ENCODE measurements at places on chromosomes 6 and 20.

- no peak for DNase-seq
Observed at GRCh38 chr6:16162003-16162402, 33.1 kb downstream of the MYLIP start.

DNA sequence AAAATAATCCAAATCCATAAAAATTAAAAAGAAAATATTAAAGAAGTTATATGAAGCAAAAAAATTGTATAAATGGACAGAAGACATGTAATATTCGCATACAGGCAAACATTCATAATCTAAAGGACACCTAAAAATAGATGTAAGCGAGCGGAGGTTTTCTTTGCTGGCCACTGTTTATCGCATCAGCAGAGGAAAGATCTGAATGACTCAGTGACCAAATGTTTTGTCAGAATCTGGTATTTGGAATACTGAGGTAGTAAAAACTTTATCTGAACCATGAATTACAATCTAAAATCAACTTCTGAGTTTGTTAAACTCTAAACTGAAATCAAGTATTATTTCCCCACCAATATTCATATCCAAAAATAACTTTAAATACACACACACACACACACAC is 7.8 kb downstream of the TSPYL4 start:
- no peak for DNase-seq

- DNase-seq: no peak
Observed at GRCh38 chr6:110543106-110543505, 66.7 kb upstream of the SLC22A16 start.

GRCh38 chr6:147677647-147678046 is 169.2 kb downstream of the SAMD5 start:
- no peak for DNase-seq

DNA sequence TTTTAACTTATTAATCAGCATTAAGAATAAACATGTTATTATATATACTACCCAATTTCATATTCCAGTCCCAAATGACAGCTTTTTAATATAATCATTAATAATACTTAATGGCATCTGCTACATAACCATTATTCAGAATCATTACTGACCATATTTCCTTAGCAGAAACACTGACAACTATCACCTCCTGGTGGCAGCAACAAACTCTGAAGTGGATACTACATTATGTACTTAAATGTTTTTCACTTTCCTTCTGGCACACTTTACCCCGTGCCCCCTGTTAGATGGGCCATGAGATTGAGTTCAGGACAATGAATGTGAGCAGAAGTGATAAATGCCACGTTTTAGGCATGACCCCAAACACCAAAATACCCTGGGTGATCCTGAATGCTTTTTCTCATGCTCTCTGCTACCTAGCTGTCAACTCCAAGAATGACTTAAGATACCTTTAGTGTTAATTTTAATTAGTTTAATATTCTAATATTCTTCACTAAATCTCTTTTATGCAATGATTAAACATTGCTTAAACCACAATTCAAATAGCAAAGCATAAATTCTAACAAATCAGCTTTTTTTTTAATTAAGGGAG is 77.1 kb downstream of the LMBRD1 start:
- no peak for DNase-seq

- no peak for DNase-seq
Observed at GRCh38 chr6:19812512-19813119, 24.6 kb upstream of the ID4 start.

- DNase-seq: no peak
Observed at GRCh38 chr6:131136021-131136786, 937 bp downstream of the AKAP7 start.

DNA sequence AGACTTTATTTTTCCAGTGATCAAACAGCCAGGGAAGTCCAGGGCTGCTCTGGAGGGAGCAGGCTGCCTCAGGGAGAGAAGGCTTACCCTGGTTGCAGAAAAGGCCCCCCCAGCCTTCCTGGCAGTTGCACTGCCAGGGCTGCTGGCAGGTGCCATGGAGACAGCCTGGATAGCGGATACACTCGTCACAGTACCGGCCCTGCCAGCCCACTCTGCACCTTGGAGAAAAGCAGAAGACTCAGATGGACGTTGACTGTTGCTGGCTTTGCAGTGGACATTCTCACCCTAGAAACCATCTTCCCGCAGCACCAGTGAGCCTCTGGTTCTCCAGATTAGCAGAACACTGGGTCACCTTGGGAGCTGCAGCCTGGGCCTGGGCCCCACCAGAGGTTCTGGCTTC is 5.4 kb downstream of the DLL1 start:
- DNase-seq: no peak

DNA sequence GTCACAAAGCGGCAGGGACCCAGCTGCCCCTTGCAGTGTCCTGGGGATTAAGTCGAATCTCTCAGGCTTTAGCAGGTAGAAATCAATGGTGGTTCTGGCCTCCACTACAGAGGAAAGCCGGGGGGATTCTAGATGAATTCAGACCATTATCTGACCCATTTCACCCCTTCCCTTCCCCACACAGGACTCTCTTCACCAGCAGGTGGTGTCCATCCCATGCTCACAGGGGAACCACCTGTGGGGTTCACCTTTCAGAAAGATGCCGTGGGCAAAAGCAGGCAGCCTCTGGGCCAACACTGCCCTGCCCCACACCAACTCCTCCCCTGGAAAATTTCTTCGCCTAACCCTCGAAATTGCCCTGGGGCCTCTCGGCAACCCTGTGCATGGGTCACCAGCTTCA is 123.8 kb upstream of the GGTLC1 start:
- no peak for DNase-seq

DNA sequence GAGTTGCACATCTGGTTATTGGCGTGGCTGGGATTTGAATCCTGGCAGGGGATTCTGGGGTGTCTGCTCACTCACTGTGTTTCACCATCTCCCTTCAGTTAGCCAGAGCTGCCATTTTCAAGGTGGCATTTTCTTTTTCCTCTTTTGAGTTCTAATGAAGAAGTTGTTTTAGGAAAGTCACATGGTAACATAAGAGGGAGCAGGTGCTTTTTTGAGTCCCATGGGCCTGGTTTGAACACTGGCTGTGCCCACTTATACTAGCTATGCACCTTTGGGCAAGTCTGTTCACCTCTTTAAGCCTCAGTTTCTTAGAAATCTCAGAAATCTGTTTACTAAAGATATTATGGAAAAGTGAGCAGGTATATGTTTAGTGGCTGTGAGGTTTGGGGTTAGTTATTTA is 39.6 kb downstream of the ANKS1A start:
- DNase-seq: no peak

GRCh38 chr6:159809149-159809548 is 9.1 kb downstream of the PNLDC1 start:
- DNase-seq: no peak

DNA sequence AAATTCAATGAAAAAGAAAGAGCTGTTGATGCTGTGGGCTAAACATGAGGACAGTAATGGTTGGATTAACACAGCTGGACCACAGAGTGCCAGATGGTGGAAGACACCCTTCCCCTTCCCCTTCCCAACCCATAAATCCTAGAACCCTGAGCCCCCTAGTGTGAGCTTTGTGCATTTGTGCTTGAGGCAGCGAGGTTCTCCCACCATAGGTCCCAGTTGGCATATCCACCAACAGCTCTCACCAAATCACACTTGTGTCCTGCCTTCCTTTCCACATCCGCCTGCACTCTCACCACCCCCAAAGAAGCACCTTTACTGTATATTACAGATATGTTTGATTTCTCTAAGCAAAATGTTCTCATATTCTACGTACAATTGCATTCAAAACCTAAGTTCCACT is 32.8 kb upstream of the HBS1L start:
- no peak for DNase-seq

GRCh38 chr20:35079472-35080347 is 12.9 kb downstream of the TRPC4AP start:
- no peak for DNase-seq

- DNase-seq: no peak
Observed at GRCh38 chr6:144320741-144321140, 35.6 kb downstream of the UTRN start.

DNA sequence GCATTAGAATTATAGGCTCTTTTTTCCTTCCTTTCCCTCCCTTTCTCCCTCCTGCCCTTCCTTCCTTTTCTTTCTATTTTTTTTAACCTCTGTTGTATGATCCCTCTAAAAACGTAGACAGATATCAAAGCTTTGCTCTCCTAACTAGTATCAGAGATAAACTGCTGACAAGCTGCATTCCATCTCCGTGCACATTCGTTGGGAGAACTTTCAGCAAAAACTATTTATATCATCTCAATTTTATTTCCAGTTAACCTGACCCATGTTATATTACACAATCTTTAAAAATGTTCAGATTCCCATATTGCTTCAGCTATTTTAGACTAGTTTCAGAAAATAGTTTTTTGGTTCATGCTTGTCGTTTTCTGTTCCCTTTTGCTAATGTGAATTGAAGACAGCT is 47.3 kb downstream of the RNF217 start:
- no peak for DNase-seq

DNA sequence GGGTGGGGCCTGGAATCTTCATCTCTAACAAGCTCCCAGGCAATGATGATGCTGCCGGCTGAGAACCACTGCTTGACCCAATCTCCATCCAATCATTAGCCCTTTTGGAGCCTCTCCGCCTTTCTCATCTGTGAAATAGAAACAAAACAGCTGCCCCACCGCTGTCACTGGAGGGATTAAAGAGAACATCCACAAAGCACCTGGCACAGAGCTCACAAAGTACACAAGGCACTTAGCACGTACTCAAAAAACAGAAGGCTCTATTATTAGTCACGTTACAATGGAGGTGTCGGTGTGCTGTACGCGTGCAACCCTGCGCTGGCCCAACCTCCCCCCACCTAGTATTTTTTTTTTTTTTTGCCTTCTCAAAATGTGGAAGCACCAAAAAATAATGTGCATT is 213.5 kb upstream of the ARID1B start:
- no peak for DNase-seq

DNA sequence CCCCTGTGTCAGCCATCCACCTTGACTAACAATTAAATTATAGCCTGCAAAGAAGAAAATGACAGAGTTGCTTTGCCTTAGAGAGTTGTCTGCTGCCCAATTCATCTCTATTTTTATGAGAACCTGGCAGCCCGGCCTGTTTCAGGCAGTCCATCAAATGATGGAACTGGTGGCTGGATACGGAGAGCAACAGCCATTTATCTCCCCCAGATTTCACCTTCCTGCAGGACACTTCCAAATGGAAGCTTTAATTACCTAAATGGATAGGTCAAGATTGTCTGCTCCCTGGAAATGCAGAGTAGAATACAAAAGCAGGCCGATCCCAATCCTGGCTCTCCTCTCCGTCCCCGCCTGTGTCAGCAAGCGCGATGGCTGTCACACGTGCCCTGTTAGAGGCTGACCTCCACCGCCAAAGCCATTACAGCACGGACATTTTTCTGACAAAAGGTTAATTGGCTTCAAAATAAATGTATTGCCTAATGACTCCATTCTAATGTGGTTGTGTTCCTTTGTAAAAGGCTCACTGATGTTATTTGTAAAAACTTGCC is 86.7 kb downstream of the PACRG start:
- no peak for DNase-seq

- no peak for DNase-seq
Observed at GRCh38 chr20:48724891-48725554, 102.8 kb downstream of the PREX1 start.

DNA sequence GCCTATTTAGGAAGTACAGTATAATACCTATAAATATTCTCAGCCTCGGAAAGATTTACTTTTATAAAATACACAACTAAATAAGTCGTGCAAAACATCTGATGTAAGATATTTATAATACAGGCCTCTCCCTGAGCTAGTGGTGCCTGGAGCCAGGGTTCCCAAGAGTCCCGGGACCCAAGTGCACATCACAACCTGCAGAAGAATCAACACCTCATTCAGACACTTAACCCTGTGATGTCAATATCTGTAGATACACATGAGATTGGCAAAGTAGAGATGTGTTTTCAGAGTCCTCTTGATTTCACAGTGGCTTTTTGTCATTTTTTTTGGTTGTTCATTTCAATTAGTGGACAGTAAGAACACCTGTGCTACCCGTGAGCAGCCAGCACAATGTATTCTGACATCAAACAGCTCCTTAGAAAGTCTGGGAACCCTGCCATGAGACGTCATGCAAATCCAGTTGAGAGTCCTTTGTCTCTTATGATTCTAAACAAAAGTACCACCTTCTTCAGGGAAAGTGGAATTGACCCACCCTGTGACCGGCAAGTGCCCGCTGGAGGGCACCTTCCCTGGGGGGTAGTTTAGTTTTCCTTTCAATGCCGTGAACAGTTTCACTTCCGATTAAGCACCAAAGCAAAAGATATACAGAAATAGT is 101.6 kb downstream of the DACT2 start:
- no peak for DNase-seq

GRCh38 chr6:44285552-44286284 is 15.5 kb downstream of the TMEM151B start:
- no peak for DNase-seq

DNA sequence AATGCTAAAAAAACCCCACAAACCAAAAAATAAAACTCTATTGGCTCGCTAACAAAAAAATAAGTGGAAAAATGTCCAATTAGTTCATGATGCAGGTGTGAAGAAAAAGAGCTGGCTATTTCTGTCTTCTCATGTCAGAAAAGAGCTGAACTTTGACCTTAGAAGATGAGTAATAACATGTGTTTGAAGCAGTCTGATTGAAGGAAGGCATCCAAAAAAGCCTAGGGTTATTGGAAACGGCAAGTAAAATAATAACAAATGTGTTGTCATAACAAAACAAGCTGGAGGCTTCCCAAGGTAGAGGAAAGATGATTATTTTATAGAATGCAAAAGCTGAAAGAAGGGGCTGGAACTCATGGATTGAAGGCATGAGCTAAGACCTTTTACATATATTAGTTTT is 94.4 kb upstream of the FAM184A start:
- no peak for DNase-seq

DNA sequence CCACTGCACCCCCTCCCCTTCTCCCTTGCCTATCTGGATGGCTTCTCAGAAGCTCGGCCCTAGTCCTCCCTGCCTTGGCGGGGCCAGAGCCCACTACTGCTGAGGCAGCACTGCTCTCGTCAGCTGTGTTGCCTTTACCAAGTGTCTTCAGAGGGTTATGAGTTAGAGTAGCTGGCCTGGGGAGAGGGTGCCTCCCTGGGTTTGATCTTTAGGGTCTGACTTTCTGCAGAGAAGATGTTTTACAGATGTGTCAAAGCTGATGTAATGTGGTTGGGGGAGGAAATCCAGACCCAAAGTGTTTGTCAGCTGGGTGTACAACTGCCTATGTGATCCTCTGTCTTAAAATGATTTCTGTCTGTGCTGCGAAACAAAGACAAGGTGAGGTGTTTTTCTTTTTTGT is 30.4 kb upstream of the PI16 start:
- DNase-seq: no peak

- no peak for DNase-seq
Observed at GRCh38 chr6:152184917-152185574, 377.6 kb downstream of the ESR1 start.

- DNase-seq: no peak
Observed at GRCh38 chr20:59703046-59703445, 98.7 kb downstream of the PHACTR3 start.

- no peak for DNase-seq
Observed at GRCh38 chr6:98601716-98602115, 232.7 kb upstream of the POU3F2 start.

DNA sequence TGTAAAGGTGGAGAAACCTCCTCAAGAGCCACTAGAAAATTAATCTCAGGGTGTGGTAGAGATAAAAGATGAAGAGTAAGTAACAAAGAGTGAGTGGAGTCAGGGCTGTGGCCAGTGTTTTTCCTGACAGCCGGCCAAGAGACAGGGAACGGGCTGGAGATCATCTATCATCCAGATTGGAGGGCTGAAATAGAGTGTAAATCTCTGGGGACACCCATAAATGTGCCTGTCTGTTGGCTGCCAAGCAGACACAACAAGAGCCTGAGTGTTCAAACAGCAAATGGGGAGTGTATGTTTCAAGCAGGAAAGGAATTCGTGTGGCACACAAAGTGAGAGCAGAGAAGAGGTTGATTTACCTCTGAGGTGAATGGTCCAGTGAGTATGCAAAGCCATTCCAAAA is 326.4 kb upstream of the KHDRBS2 start:
- no peak for DNase-seq
